Astrocyte (in vitro differentiated cells and primary cell): ENCODE measurements at places on chromosomes 6 and 20.

DNA sequence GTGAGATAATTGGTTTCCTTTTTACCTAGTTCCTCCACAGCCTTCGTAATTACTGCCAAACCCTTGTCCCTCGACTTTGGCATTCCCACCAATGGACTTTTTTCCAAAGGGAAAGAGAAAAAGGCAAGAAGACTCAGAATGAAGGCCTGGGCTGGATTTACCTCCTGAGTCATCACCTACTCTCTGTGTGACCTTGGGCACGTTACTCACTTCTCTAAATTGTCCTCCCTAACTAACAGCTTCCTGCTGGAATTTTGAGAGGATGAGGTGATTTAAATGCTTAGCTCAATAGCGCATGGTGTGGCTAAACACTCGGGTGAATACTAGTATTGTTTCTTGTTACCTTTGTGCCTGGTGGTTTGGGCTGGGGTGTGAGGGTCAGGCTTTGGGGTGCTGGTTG is 146.6 kb downstream of the DHX35 start:
- peak; percentile 20 for DNase-seq

DNA sequence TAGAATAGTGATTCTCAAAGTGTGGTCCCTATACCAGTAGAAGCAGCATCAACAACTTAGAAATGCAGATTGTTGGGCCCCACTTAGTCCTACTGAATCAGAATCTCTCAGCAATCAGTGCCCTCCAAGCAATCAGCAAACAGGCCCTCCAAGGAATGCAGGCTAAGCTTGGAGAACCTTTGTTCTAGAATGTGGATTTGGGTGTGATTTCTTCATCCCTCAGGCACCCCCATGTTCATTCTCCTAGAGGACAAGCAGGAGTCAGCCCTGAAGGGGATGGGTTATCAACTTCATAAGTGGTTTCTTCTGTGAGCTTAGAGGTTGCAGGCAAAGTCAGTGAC is 40.5 kb upstream of the TAF8 start:
- DNase-seq: no peak

DNA sequence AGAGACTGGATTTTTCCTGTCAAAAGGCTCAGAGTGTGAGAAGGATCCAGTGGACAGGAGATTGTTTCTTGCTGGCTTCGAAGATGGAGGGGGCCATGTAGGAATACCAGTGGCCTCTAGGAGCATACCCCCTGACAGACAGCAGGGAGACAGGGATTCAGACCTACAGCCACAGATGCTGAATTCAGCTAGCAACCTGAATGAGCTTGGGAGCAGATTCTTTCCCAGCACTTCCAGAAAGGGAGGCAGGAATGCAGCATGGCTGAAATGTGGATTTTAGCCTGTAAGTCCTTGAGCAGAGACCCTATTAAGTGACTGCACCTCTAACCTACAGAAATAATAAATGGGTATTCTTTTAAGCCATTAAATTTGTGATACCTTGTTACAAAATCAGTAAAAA is 44.6 kb downstream of the STXBP5 start:
- DNase-seq: no peak

- no peak for DNase-seq
Measured at GRCh38 chr6:54846243-54846856, at the start of gene FAM83B. Gene FAM83B, plus strand, starts transcription at chr6:54846771. Its CDS starts 23,476 bp downstream, at chr6:54870247.

- DNase-seq: no peak
Measured at GRCh38 chr20:24952376-24953208, 3.5 kb downstream of the CST7 start.

DNA sequence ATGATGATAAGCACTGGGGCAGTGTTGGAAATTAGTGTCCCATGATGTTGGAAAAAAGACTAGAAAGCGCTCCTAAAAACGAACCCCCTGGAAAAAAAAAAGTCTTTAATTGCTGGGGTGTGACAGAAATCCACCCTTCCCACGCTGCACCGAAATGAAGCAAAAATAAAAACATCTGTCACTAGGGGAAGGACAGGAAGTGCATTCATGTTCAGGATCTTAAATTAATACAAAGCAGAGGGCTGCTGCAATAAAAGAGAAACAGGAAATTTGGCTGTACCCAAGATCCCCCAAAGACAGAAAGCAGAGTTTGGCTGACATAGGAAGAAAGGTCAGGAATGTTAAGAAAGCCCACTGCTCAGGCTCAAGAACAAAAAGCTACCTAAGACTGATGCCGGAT is 333.9 kb downstream of the TBC1D32 start:
- no peak for DNase-seq

- DNase-seq: no peak
Measured at GRCh38 chr6:138004430-138005287, 102.6 kb downstream of the PERP start.

DNA sequence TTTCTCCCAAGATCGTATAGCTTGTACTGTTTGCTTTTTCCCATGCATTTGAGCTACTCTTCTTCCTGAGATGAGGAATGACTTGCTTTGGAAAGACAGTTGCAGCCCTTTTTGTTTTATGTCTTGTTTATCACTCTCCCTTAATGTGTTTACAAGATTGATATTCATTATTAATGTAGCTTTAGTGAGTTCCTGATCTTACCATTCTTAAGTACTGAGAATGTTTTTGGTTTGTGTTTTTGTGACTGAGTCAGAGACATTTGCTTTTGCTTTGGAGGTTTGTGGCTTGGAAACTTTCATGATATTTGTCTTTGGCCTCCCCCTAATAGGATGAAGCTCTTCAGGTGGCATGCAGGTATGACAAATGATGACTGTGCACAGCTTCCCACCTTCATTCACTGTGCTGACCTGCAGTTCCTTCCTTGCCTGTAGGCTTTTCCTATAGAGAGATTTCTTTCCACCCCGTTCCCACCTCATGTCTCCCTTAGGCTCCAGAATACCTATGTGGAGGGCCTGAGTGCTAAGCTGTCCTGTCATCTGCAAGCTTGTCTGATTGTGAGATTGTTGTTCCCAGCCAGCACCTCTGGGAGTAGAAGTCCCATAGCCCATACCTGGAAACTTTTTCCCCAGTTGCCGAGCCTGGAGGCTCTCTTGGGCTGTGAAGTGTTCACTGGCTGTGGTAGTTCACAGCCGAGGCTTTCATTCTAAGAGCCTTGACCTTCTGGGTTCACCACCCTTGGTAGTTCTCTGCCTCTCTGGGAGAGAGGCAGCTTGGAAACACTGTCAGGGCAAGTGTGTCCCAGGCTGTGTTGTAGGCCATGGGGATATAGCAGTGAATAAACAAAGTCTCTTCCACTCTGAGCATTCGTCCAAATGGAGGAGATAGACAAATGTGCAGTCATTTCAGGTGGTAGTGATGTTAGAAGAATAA is 27.1 kb downstream of the CDS2 start:
- peak; percentile 23 for DNase-seq
